ENCODE measurements at places on chromosomes 12 and 14. TPM values are rescaled to one million over a fixed set of nuclear protein-coding genes. Genes with fewer than 3 reads are reported as not detected.

TULP3 gene
- 14.7 TPM for total RNA-seq

KRT73 gene
- total RNA-seq, result 0.32 TPM

DNA sequence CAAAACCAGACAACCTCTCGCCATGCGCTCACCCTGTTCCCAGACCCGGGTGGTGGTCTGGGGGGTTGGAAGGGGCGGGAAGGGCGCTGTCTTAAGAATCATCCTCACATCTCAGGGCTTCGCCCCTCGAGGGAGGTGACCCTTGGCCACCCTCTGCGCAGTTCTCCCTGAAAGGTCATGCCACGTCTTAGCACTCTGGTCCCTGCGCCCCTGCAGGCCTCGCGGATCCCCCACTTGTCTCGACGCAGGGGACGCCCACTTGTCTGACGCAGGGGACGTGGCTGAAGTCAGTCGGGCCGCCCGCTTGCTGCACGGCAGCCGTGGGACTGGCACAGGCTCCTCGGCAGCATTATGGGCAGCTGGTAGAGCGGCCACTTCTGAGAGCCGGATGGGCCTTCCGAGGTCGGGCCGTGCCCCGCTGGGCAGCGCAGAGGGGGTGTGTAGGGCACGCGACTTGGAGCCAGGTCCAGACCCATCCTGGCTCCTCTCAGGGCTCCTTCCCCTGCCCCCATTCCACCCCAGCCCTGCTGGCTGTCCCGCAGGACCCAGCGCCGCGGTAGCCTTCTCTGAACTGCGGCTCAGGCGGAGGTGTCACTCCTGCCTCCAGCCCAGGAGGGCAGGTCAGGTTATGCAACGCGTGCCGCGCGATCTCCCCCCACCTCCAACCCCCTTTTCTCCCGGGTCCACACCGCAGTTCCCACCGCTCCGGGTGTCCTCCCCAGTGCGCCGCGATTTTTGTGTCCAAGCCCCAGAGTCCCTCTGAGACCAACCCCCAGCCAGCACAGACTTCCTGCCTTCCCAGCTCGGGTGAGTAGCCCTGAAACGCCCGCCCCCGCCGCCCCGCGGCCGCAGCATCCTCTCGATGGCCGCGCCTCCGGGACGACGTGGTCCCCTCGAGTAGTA lies 40.9 kb upstream of the CAPRIN2 start:
- peak; percentile 88 for DNase-seq
- H3K4me3 ChIP-seq, result peak overlapping the region; percentile 49
- no peaks in the 10 kb centered on the region for H3K36me3 ChIP-seq
- H3K27me3 ChIP-seq, result peaks cover 15% of the 10 kb centered on the region
- peak overlapping the region; percentile 83 for H3K27ac ChIP-seq

DNA sequence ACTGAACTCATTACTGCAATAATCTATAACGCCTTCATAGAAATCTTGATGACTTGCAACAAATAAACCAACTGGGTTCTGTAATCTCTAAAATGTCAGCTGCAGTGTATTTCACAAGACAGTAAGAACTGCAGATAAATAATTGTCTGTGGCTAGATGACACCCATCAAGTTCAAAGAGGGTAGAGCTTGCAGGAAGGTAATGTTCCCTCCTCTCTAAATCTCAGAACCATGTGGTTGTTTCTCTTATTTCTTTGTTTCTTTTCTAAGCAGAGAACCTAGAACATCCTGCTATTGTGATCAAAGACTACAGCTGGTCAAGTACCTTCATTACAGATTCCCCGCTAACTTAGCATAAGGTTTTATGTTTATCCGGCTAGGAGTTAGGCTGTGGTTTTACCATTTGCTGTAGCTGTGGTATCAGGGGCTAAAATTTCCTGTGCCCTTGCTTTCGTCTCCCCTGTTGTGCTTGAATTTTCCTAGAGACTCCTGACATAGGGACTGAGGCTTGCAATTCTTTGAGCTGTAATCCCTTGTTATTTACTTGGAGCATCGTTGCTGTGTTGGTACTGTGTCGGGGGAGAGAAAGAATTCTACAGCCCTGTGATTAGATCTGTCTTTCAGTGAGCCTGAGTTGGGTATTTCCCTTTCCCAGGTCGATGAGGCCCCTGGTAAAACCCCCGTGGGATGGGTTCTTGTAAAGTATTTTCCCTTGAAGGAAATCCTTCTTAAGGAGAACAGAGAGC lies 253.1 kb upstream of the BTG1 start:
- H3K27ac ChIP-seq, result peak overlapping the region; percentile 84
- H3K36me3 ChIP-seq, result no peaks in the 10 kb centered on the region
- H3K4me1 ChIP-seq, result peaks cover 31% of the 10 kb centered on the region
- no peak overlapping the region for H3K4me3 ChIP-seq

- peak overlapping the region; percentile 91 for H3K27ac ChIP-seq
- H3K4me1 ChIP-seq, result peaks cover 31% of the 10 kb centered on the region
- peak overlapping the region; percentile 92 for H3K4me3 ChIP-seq
- H3K36me3 ChIP-seq, result peaks cover 24% of the 10 kb centered on the region
- H3K27me3 ChIP-seq, result no peaks in the 10 kb centered on the region
Observed at GRCh38 chr12:6872073-6873048, 742 bp downstream of the SPSB2 start.

- peaks cover 99% of the 10 kb centered on the region for H3K4me1 ChIP-seq
- DNase-seq, result no peak
- peak overlapping the region; percentile 93 for H3K27ac ChIP-seq
- H3K4me3 ChIP-seq, result peak overlapping the region; percentile 92
Observed at GRCh38 chr12:50925920-50926319, 26.4 kb upstream of the HIGD1C start.

Measured in spleen (tissue), 13 donors.